Suppressor macrophage treated with lipopolysaccharide for 4 hours (primary cell): ENCODE measurements at places on chromosomes 4 and X.

DNA sequence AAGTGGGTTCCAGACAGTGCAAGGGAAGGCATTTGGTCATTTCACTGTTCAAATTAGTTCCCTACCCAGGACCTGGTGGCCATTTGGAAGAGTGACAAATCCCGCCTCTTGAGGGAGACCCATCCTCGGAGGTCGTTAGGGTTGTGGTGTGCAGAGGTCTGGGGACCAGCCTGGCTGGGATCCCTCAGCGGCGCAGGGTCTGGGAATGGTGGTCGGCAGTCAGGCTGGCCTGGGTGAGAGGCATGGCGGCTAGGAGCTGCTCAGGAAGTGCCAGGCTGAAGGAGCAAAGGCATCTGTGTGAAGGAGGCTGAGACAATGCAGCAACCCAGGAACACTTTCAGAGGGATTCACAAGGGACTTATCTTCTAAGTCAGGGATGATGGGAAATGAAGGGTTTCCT is 6.7 kb downstream of the NLGN3 start:
- no peak for DNase-seq

DNA sequence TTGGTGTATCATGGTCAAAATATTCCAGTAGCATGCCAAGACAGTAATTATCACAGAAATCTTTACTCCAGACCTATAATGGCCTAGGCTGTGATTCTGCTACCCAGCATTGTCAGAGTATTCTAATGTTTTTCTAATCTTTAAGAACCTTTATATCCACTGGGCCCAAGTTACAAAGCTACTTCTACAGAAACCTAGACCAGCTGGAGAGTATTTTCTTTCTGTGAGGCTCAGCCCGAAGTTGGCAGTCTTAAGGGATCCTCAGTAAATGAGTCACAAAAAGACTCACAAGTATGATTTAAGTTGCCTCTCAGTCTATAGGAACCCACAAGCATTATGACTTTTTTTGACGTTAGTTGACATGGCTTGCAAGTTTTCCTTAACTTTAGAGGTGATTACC is 638.5 kb upstream of the FAM241A start:
- no peak for DNase-seq

DNA sequence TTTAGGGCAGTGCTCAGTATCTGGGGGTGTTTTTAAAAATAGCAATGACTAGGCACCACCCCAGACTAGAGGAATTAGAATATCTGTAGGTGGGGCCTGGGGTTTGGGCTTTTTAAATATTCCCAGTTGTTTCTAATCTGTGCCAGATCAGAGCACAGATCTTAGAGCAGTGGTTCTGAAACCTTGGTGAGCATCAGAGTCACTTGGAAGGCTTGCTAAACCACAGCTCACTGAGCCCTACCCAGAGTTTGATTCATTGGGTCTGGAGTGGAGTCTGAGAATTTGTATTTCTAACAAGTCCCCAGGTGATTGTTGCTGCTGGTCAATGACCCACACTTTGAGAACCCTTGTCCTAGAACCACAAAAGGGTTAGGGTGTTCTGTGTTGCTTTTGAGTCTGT is 16.7 kb downstream of the HADH start:
- DNase-seq, result no peak

- no peak for DNase-seq
Measured at GRCh38 chr4:23782778-23783437, 106.9 kb downstream of the PPARGC1A start.

DNA sequence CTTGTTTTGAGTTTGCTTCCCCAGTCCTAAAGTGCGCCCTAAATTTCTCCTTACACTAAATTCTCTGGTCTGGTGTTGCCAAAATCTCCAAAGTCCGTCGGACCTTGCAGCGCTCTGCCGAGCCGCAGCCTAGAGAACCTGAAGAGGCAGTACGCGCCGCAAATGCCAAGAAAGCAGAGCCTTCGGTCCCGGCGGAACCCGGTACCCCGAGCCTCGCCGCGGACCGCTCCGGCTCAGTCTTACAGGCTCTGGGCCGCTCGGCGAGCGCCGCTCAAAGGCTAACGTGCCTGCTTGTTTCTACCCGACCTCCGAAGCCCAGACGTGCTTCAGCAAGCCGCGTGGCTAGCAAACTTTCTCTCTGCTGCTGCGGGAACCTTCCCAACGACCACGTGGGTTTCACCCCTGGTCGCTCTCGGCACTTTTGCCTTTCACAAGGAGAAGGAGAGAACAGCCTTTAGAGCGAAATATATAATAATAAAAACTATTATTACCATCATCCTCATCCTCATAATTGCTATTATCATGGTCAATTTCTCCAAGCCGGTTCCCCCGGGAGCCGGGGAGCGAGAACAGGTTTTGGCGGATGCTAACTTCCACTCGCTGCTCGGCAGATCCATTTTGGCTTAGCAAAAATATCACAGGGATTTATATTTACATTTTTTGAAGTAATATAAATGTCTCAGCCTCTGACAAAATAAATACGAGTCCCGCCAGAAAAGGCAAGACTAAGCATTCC is 2.2 kb upstream of the HTR2C start:
- no peak for DNase-seq
